Skin of body (tissue), 3 donors: ENCODE measurements at places on chromosomes 2 and 18.

DNA sequence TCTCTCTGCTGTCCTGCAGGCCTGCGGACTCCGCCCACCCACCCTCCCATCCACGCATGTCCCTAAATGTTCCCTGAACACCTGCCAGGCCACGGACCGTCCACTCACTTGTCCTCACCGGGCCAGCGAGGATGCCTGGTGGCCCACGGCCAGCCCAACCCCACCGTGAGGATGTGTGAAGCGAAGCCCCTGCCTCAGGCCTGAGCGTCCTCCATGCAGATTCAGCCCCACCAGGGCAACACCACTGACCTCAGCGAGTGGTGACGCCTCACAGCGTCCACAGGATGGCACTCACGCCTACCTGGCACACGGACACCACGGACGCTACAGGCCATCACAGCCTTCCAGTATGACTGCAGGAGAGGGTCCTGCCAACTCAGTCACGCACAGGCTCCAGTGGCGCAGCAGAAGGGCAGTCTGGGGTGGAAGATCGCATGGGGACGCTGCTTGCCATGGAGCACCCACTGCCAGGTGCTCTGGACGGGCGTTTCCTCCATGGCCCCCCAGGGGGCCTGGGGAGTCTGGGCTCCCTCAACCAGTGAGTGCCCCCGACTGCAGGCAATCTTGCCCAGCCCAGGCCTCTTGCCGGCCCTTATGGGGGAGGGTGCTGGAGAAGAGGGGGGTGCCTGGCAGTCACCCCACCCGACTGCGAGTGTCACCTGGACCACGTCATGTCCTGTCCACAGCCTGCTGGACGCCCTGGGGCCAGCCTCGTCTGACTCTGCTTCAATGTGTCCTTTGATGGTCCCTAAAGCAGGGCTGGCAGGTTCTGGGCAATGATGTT is 25.4 kb downstream of the HDAC4 start:
- DNase-seq: no peak

GRCh38 chr2:138455691-138456090 is 45.9 kb upstream of the SPOPL start:
- DNase-seq: no peak

DNA sequence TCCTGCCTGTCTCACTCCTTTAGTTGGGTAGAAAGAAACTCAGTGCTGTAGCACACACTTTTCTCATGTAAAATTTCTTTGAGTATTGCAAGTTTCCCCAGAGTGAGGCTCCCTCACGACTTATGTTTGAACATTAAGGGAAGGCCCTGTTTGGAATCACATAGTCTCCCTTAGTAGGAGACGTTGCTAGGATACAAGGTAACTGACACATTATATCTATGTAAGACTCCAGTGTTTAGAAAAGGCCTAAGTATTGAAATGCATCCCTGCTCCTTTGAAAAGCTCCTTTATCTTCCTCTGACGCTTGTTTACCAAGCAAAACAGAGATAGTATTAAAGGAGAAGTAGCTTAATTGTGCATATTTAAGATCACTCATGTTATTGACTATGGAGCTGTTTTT is 248.2 kb downstream of the PHLPP1 start:
- no peak for DNase-seq

- no peak for DNase-seq
Measured at GRCh38 chr2:150046810-150047209, 440.7 kb downstream of the RND3 start.

GRCh38 chr18:27447451-27447881 is 262.4 kb upstream of the CHST9 start:
- DNase-seq: no peak

DNA sequence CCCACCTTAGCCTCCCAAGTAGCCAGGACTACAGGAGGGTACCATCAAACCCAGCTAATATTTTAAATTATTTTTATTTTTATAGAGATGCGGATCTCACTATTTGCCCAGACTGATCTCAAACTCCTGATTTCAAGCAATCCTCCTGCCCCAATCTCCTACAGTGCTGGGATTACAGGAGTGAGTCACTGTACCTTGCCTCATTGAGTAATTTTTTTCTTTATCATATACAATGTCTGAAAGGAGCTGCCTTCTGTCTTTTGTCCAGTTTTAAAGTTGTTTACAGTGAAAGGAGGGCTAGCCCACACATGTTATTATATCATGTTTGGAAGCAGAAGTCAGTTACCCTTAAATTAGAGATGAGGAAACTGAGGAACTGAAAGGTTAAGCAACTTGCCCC is 32.5 kb downstream of the PRKRA start:
- no peak for DNase-seq

DNA sequence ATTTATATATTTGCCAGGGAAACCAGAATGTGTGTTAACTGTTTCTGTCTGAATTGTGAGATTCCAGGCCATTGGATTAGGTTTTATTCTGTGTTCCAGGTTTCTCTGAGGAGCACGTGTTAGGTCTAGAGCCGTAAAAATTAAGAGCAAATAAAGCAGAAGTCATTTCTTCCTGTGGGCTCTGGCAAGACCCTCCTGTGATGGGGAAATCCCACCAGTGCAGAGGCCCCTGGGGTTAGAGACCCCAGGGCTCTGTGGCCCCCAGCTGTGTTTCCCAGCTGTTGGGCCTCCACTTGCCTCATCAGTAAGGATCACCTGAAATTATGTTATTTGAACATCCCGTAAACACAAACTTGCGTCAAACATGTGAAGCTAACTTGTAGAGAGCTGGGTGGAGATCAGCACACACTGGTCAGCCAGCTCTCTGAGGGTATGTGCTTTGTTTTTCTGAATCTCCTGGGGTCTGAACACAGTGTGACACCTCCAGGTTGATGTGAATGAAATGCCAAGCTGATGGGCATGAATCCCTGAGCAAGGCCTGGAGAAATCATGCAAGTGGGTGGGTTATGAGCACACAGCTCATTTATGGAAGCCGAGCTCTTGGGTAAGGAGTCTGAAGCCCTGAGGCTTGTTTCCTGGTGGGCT is 50.3 kb downstream of the HK2 start:
- no peak for DNase-seq

GRCh38 chr2:105765415-105766299 is 20.9 kb downstream of the NCK2 start:
- DNase-seq: no peak

- no peak for DNase-seq
Measured at GRCh38 chr2:230713331-230714135, 891 bp downstream of the CAB39 start.

GRCh38 chr2:186575302-186575701 is 14.6 kb upstream of the ITGAV start:
- peak; percentile 7 for DNase-seq

DNA sequence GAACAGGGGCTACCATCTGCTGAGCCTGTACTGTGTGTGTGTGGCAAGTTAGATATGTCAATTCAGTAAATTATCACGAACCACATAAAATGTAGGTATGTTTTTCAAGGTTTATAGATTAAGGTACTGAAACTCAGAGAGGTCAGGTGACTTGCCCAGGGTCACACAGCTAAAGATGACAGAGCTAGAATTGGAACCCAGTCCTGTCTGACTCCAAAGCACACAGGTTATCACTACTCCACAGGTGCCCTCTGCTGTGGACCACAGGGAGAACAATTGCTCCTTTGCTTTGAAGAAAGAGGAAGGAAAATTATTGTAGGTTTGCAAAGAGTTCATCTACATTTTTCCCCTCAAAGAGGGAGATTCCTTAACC is 229.7 kb upstream of the AGAP1 start:
- no peak for DNase-seq

DNA sequence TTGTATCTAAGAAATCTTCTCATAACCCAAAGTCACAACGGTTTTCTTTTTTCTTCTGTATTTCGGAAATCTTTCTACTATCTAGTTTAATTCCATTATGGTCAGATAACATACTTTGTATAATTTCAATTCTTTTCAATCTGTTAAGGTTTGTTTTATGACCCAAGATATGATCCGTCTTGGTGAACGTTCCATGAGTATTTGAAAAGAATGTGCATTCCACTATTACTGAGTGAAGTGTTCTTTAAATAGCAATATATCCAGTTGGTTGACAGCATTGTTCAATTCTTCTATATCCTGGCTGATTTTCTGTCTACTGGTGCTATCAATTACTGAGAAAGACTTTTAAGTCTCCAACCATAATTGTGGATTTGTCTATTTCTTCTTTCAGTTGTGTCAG is 414.5 kb downstream of the TNS1 start:
- no peak for DNase-seq

DNA sequence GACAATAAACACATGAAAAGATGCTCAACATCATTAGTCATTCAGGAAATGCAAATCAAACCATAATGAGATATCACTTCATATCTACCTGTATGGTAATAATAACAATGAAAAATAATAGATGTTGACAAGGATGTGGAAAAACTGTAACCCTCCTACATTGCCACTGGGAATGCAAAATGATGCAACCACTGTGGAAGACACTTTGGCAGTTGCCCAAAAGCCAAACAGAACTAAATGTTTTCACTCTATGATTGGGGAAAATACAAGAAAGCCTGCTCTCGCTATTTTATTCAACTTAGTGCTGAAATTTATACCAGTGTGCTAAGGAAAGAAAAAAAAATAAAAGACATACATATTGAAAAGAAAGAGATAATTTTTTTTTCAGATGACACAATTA is 934.5 kb downstream of the CNTNAP5 start:
- no peak for DNase-seq
